HEK293T (cell line): ENCODE measurements at places on chromosomes 6 and 20.

- DNase-seq: no peak
These were observed 69.3 kb downstream of the FAM229B start for GRCh38 chr6:112156668-112157067.

DNA sequence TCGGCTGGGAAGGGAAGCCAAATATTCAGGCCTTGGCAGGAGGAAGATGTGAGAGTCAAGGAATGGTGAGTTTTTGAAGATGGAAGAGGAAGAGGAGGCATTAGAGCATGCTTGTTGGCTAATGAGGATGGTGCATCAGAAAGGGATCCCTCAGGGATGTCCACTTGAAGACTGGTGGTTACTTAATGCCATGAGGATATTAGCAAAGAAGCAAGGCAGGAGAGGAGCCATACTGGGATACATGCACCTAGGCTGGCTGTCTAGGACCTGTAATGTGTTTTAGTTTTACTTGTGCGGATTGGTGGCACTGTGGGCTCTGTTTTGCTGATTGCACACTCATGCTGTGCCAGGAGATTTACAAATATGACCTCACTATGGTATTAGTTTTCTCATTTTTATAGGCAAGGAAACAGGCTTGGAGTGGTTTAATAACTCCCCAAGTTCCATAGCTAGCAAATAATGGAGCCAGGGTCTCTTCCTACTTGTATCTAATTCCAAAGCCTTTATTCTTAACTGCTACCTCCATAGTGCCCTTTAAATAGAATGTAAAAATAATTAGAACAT lies 37.8 kb downstream of the NCOA7 start:
- no peak for DNase-seq

DNA sequence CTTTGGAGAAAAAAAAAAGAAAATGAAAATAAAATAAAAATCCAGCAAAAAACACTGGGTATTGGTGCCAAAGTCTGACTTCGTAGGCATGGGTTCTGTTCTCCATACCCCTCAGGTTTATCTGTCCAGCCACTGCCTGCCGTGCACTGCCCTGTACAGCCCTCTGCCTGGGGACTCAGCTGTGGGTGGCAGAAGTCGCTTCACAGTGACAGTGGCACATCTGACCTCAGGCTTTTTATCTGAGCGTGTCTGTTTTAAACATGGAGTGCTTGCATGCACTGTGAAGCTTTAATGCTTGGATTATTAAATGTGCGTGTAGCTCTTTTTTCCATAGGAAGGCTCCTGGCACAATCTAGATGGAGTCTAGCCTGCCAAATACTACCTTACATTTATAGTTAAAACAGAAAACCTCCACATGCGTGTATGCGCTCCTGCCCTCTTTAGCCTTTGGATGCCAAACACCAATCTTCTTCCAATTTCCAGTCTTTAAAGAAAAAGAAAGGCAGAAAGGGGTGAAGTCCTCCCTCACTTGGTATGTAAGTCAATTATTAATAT lies 375.5 kb downstream of the UTRN start:
- no peak for DNase-seq

- DNase-seq: no peak
These were observed 163.6 kb upstream of the CENPW start for GRCh38 chr6:126176282-126176681.

DNA sequence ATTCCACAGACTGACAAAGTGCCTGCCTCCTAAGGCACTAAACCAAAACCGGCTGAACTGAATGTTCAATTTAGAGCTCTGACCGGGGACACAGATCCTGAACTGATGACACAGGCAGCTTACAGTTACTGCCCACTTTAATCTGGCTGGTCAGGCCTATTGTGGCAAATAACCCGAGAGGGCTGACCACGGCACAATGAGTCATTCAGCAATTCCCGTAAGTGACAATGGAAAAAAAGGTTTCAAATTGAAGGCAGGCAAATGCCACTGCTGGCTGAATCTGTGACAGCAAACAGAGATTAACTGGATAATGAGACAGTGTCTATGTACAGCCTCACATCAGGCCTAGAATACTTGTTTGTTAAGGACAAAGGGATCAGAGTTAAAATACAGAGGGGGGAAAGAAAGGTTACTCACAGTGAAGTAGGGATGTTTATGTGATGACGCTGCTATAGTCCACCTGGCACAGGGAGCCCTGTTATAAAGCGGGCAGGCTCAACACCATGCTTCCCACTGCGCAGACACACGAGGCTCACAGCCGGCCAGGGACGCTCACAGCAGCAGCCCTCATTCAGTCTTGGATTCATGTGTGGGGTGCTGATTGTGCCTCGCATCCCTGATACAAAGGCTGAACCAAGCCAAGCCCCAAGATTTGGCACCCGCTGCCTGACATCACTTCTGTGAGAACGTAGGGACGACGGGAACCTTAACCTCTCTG lies 54.4 kb downstream of the RTN4IP1 start:
- DNase-seq: no peak

GRCh38 chr6:137823826-137824555 lies 43.1 kb upstream of the TNFAIP3 start:
- no peak for DNase-seq

DNA sequence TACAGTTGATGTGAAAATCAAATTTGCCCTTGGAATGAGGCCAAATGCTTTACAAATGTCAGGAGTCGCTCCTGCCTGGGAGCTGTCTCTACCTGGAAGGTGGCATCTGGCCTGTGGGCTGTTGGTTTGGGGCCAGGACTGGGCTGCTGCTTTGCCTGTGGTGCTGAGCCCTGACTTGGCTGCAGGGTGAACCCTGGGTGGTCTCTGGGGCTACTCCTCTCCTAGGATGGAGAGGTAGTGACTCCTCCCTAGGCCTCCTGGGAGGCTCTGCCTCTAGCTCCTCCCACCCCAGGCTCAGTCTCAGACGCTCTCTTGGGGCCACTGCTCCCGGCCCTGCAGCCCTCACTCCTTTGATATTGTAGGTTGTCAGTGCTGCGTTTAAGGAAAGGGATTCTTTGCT lies 47.5 kb downstream of the EFCAB8 start:
- DNase-seq: no peak

DNA sequence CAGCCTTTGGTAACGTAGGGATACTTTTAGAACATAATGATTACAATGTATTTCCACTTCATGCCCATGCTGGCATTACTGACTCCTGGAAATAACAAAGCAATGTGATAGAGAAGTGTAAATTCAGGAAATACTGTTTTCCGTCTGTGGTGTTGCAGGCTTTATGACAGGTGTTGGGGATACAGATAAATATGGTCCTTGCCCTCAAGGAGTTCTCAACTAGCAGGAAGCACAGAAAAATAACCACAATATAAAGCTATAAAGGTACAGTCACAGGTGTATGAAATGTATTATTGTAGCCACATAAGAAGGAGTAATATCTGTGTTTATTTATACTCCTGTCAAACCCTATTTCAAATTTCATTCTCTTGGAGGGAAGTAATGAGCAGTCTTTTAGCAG lies 12.9 kb upstream of the LAMP5 start:
- DNase-seq: no peak

- DNase-seq: peak; percentile 40
These were observed 21.1 kb downstream of the SESN1 start for GRCh38 chr6:109073344-109074132.

DNA sequence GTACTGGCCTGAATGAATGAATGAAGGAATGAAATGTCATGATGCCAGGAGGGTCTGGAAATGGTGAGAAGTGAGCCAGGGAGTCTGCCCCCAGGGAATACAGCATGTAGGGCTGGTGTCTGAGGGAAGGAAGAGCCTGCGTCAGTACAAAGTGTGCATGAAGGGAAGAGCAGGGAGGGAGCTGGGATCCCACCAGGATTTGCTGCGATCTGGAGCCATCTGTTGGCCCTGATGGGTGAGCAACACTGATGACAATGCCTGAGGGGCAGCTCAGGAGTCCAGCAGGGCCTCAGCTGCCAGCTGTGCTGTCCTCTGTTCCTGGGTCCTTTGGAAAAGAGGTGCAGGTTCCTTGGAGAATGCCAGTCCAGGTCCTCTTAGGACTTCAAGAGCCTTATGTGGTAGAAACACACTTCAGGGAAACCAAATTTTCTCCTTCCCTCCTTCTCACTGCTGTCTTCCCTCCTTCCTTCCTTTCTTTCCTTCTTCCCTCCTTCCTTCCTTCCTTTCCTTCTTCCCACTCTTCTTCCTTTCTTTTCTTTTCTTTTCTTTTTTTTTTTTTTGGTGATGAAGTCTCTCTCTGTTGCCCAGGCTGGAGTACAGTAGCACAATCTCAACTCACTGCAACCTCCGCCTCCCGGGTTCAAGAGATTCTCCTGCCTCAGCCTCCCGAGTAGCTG lies 11.5 kb downstream of the BPI start:
- no peak for DNase-seq

DNA sequence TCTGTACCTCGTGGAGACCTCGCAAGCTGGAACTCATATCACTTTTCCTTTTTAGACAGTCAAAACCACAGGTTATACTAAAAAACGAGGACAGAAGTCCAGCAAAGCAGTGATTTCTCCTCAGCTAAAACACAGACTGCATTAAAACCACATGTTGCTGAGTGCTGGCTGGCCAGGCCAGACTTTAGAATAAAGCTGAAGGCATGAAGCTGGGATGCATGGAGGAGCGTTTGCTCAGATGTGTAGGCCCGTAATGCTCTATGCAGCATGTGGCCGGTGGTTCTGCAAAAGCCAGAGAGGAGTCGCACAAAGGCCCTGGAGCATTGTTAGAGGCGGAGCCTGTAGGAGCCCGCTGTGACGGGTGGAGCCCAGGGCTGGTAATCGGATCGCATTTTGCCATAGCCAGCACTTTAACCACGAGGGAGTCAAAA lies 83.6 kb downstream of the SMOC2 start:
- peak; percentile 40 for DNase-seq

DNA sequence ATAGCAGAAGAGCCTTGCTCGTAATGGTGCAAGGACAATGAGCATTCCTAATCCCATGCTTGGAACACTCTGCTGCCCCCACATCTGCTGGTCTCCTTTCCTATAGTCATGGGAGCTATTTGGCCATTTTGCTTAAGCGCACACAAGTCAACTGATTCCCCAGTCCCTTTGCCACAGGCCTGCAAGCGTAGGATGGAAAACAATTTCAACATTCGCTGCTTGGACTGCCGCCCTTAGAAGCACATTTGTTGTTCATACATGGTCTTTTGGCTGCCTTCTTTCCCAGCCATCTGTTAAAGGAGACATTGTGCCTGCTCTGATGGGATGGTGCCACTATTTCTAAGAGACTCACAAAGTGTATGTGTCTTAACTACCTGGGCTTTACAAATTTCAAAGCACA lies 96.9 kb downstream of the RFX6 start:
- DNase-seq: no peak

GRCh38 chr6:116409756-116410155 lies 39.0 kb downstream of the DSE start:
- no peak for DNase-seq
